Activated gamma-delta T cell treated with Interleukin-2 at 50 U/mL for 16 hours (primary cell): ENCODE measurements at places on chromosomes 2 and 18.

DNA sequence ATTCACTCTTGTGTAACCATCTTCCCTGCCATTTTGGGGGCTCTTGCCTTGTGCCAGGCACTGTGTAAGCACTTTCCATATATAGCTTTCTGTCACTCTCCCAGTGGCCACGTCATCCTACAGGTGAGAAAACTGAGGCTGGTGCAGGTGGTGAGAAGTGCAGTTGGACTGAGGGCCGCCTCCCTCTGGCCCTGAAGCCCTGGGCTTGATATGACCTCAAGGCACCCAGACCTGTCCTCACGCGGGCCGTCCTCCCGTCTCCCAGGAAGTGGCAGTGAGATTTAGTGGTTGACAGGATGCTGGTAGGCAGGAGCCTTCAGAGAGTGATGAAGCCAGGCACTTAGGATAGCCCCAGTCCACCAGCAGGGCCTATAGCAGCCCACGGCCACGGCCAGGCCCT is 30.5 kb downstream of the MAL start:
- DNase-seq, result no peak

- DNase-seq, result no peak
Measured at GRCh38 chr2:66541646-66542045, 106.7 kb downstream of the MEIS1 start.

- peak; percentile 7 for DNase-seq
Measured at GRCh38 chr2:172674034-172674967, 61.3 kb upstream of the RAPGEF4 start.

GRCh38 chr2:134324947-134325346 is 71.1 kb downstream of the MGAT5 start:
- no peak for DNase-seq

DNA sequence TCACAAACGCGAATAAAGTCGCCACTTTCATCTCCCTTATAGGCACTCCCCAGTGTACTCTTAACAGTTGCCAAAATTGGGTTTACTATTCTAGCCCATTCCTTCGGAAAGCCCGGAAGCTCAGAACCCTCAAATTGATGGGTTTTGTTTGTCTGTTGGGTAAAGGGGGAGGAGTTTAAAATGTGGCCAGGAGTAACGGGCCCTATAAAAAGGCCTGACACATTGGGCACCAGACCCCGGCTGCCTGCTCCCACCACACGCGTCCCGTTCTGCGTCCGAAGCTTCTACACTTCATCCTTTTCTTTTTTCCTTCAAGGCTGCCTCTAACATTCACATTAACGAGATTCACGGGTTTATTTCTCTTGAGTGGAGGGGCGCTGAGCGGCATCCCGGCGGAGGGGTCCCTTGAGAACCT is 837 bp downstream of the NHEJ1 start:
- DNase-seq, result no peak

GRCh38 chr18:35611518-35611917 is 30.0 kb downstream of the GALNT1 start:
- no peak for DNase-seq

GRCh38 chr2:176669398-176670174 is 400.3 kb downstream of the MTX2 start:
- no peak for DNase-seq

DNA sequence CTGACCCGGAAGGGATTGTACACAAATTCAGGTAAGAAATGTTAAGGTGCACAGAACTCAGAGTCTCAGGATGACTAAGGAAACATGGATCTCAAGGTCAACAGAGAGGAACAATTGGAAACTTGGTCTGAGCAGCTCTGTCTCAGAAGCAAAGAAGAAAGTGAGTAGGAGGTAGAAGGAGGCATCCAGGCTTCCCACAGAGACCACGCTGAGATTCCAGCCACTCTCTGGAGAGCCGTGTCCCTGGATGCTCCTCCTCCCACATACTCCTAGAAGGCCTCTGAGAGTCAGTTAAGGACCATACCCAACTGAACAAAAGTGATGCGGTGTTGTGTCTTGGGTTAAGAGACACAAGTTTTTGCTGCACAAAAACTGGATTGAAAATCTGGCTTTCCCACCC is 8.6 kb upstream of the PLB1 start:
- DNase-seq, result no peak

DNA sequence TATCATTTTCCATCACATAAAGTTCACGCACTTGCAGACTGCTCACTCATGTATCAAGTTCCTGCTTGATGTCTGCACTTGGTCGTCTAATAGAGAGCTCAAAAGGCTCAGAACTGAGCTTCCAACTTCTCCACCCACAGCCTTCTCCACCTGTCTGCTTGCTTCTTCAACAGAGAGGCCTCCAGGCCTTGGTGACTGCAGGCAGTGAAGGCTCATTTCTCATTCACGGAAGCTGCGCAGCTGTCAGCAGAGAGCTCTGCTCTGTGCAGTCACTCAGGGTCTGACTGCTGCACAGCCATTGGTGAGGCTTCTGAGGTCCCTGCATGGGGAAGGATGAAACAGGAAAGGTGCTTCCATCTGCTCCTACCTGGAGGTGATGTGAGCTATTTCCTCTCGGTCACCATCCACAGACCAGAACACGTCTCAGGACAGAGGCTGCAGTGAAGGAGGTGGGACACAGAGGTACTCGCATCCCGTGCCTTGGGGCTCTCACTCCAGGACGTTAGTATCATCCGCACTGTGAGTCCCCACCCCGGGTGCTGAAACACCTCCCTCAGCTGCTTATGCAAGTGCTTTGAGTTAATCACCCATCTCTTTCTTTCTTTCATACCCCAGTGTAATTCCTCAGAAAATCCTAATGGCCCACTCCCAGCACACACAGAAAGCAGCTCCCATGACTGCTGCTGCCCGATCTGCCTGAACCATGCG is 126.2 kb downstream of the TMEM18 start:
- no peak for DNase-seq

DNA sequence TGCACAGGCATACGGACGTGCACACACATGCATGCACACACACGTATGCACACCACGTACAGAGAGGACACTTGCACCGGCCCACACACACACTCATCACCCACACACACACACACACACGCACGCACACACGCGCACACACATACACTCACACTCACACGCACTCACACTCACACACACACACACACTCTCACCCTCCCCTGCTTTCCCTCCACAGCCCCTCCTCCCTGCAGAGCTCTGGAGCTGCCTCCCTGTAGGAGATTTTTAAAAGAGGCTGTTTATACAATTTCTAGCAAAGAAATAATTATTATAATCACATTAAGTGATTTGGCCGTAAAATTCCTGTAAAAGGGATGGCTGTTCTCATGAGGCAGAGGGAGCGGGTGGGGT is 36.5 kb upstream of the SNED1 start:
- no peak for DNase-seq

DNA sequence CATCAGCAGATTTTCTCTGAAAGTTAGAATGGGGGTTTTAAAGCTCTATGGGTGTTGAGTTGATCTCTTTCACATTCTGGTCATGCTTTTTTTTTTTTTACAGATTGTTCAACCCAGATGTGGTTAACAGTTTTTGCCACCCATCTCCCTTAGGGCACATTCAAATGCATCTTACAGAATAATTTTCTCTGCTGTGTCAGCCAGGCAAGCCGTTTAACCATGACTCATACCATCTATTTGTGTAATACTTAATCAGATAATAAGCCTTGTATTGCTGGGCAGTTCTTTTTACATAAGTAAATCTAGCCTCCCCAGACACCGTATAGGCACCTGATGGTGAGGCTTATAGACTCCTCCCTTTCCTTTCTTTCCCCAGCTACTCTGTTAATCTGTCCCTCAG is 62.0 kb downstream of the TGIF1 start:
- DNase-seq, result peak; percentile 20

DNA sequence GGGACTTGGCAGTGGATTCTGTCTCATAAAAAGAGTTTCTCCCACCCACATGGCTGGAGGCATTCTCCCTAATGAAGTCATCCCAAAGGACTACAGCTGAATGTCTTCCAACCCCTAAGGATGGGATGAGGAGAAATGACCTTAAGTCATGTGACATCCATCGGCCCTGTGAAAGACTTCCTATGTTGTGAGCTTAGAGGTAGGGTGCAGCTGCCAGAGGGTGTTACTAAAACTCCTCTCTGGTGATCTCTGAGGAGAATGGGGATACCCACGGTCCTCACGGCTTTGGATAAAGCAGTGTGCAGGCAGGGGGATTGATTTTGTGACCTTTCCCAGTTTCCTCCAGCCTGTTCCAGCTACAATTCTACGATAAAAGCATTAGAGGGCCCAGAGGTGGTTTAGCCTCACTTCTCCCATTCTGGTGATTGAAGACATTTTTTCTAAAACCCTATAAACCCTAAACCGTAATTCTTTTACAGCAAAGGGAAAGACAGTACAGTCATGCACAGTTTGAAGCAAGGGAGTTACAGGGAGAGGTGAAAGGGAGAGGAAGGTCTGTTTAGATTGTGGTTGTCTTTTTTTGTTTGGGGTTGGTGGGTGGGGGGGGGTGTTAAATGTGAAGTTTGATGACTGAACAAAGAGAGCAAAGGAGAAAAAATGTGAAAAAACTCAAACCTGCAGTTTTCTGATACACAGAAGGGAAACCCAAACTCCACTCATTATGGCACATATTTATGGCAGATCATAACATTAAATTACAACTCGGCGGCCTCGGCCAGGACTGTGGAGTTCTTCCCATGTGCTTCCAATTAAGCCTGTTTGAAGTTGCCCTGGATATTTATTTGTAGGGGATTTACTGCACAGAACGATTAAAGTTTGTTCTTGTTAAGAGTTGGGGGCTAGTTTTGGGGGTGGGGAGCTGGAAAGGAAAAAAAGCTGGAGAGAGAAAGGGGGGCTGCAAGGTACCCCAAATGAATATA is 26.6 kb upstream of the SLC14A2 start:
- DNase-seq, result no peak

DNA sequence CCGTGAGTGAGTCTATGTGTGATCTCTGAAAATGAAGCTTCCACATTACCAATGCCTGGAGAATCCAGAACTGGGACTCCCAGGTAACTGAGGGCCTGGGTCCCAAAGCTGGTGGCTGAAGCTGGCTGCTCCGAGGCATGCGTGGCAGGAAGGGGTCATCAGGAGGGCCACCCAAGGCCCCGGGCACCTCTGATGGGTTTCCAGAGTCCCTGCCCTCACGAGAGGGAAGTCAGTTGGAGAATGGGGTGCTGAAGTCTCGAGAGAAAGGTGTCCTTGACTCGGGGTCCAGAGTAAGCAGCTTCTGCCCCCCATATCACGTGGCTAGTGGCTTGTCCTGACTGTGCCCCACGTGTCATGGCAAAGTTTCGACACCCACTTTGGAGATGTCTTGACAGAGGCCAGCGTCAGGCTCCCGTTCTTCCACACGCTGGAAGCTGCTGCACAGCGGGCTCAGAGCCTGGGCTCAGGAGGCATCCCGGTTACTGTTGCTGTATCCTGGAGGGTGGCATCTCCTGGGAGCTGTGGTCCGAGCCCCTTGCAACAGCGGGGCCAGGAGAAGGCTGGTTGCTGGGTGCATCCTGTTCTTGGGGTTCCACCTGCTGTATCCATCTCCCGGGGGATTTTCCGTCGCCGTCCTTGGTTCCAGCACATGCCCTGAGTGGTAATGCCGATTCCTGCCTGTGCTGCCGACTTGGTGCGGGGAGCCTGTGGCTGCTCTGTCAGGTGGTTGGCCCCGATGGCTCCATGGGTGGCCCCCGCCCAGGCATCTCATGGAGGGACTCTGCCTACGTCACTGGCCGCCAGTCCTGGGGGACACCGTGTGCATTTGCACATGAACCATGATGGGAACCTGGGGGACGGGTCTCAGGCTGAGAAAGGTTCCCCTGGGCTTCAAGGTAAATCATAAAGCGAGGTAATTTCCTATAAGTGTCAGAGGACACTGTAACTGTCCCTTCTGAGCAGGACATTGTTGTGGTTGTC is 183.3 kb upstream of the HDAC4 start:
- no peak for DNase-seq

DNA sequence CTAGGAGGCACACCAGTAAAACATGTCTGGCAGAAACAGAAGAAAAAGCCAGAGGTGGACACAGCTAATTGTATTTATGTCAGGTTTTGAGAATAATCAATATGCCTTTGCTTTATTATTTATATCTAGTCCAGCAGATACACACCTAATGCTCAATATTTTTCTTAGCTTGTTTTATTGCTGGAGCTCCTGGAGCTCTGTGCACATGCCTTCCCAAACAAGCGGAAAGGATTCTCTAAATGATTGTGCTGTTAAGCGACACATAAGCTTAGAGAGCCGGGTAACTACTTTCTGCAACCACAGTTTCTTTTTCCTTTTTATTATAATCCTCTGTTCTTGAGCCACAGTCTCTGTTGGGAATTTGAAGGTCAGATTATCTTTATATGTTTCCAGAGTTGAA is 177.3 kb upstream of the ST6GAL2 start:
- DNase-seq, result no peak

DNA sequence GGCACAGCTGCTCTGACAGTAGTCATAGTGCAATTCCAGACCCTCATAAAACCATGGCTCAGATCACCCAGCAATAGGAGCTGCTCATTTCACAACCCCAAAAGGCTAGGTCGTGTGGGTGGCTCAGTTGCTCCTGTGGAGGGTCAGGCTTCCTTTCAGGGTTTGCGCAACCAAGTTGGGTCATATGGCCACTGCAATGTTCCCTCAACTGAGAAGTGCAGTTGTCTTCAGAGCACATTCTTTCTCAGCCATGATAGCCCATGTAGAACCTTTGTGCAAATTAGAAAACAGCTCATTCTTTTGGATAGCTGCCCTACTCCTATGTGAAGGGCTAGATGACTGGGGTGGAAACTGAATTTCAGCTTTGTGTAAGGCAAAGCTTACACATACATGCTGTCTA is 3.2 kb downstream of the SERPINB13 start:
- DNase-seq, result no peak

DNA sequence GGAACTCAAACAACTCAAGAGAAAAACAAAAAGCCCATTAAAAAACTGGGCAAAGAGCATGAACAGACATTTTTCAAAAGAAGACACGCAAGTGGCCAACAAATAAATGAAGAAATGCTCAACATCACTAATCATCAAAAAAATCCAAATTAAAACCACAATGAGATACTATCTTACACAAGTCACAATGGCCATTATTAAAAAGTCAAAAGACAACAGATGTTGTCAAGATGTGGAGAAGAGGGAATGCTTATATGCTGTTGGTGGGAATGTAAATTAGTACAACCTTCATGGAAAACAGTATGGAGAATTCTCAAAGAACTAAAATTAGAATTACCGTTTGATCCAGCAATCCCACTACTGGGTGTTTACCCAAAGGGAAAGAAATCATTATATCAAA is 15.1 kb downstream of the LMAN1 start:
- DNase-seq, result no peak

DNA sequence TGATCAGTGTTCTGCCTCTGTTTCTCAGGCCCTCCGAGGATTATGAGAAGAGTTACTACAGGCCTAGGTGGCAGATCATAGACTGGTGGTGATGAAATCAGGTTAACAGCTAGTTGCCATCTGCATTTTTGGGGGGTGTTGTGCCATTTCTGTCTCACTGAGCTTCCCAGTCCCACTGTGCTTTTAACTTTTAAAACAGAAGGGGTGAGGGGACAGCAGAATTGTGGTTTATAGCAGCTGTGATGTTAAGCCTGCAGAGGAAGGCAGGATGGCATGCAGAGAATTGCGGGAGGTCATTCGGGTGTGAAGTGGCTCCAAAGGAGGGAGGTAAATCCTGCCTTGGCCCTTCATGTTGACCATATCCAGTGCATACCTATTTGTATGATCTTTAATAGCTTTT is 5.0 kb downstream of the CAB39 start:
- DNase-seq, result no peak
